Mammary epithelial cell (primary cell): ENCODE measurements at places on chromosomes 5 and 9. TPM values are rescaled to one million over a fixed set of nuclear protein-coding genes. Genes with fewer than 3 reads are reported as not detected.

DNA sequence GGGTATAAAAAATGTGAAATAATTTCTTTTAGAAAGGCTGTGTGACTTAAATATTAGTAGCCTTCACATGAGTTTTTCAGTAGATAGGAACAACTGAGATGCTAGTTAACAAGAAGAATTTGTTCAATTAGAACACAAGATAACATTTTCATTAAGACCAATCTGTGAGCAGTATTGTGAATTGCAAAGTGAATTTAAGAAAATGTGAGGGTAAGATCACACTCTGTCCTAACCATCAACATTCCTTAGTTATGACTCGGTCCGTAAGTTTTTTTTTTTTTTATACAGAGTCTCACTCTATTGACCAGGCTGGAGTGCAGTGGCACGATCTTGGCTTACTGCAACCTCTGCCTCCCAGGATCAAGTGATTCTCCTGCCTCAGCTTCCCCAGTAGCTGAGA, 180.2 kb upstream of the EGFLAM start:
- peak; percentile 6 for DNase-seq

GRCh38 chr9:133440874-133441273, 18.7 kb downstream of the ADAMTS13 start:
- no peak for DNase-seq

DNA sequence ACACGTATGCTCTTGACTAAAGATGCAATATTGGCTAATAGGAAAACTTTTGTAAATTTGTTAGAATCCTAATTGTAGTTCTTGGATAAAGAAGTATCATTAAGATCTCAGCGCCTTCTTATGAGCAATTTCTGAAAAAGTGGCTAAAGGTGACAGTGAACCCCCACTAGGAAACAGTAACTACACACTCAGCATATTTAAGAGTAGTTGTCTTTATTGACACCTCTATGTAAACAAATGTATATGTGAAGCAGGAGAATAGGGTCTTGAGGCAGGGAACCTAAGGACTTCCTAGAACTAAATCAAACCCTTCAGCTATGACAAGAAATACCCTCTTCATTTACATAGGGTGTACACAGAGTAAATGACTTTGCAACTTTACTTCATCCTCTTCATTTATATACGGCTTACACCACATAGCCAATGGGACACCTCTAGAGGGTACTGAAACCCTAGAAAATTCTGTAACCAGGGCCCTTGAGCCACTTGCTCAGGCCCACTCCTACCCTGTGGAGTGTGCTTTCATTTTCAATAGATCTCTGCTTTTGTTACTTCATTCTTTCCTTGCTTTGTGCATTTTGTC, 2.8 kb downstream of the NIPSNAP3A start:
- no peak for DNase-seq

- no peak for DNase-seq
These were observed 64.4 kb downstream of the PLCXD3 start for GRCh38 chr5:41445937-41446563.

DNA sequence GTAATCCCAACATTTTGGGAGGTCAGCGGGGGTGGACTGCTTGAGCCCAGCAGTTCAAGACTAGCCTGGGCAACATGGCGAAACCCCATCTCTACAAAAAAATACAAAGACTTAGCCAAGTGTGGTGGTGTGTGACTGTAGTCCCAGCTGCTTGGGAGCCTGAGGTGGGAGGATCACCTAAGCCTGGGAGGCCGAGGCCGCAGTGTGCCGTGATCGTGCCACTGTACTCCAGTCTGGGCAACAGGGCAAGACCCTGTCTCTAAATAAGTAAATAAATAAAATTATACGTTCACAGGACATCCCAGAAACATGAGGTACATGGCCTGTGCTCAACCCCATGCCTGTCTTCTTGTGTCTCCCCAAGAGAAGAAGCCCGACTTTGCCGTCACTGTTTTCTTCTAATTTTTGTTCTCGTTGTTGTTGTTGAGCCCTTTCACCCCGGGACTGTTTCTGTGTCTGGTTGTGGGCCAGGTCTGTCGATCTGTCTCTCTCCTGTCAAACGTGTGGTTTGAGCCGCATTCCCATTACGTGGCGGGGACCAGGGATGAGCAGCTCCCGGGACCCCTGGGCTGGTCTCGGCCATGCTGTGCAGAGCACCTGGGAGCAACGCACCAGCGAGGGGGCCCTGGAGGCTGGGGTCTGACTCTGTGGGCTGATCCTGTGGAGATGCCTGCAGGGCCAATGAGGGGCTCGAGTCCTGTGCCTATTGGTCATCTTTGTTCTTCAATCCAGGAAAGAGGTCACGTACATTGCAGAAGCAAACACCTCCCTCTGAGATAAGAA, 32.2 kb downstream of the NACC2 start:
- no peak for DNase-seq

DNA sequence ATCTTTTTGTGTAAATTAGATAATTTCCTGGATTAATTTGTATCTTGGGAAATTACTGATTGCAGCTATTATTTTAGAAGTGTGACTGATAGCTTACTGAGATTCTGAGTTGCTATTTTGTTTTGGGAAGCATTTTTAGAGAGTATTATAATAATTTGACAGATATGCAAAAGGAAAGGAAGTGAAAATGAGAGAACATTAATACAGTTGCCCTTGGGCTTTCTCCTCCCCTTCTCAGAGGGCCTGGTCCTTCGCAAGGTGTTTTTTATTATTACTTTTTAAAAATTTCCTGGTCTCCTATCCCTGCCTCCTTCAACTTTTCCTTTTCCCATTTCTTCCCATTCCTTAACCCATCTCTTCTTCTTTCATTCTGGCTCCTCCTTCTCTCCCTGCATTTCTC, 32.6 kb downstream of the UBAP1 start:
- no peak for DNase-seq

GRCh38 chr5:138095100-138095907, 11.5 kb downstream of the WNT8A start:
- no peak for DNase-seq

GRCh38 chr9:115590011-115590410, 472.1 kb upstream of the TNC start:
- peak; percentile 93 for DNase-seq

GRCh38 chr5:5039918-5040317, 100.2 kb upstream of the ADAMTS16 start:
- DNase-seq, result no peak

GRCh38 chr9:37801287-37801850, 772 bp downstream of the DCAF10 start:
- DNase-seq, result no peak

GRCh38 chr9:77488439-77489126, 159.5 kb downstream of the GNA14 start:
- no peak for DNase-seq

Gene IRX1
- total RNA-seq, result 23.1 and 29.8 TPM in 2 replicates

- peak; percentile 3 for DNase-seq
These were observed 27.0 kb downstream of the GRIN3A start for GRCh38 chr9:101711330-101711941.

GRCh38 chr9:37105234-37105633, 15.1 kb upstream of the ZCCHC7 start:
- no peak for DNase-seq

GRCh38 chr5:7396713-7397454, 946 bp downstream of the ADCY2 start:
- DNase-seq, result no peak

Gene DDX4
- not detected in 2 replicates for total RNA-seq

Gene KCNT1
- total RNA-seq, result not detected

Gene HRH2
- total RNA-seq, result not detected in 2 replicates

GRCh38 chr5:79936646-79937216, 54.3 kb downstream of the MTX3 start:
- peak; percentile 62 for DNase-seq

DNA sequence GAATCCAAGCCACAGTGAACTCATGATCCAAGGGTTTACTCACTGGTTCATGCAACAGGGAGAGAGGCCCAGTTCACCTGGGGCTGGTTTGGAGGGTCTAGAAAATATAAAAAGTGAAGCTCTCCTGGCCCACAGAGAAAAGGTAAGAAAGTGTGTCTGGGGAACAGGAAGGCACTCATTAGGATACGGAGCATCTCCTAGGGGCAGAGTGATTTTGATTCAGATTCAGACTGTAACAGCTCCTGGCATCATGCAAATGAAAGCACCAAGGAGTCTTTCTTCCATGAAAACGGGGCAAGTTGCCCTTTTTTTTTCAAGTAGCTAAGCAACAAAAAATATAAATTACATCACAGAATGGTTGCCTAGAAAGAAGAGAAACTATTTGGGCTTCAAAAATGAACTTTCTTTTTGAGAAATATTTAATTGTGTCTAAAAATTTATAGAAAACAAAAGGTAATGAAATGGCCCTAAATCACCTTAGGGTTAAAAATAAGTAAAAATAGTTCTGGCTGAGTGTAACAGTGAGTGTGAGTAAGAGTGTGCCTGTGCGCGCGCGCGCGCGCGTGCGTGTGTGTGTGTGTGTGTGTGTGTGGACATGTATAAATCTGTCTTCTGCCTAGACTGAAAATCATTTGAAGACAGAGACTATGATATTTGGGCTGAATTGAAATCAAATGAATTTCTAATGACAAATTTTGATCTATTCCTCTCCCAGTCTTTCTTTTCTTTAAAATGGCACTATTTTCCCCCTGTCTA, 177.8 kb upstream of the ZNF462 start:
- no peak for DNase-seq

Gene ADAMTS2
- total RNA-seq, result 0.33 TPM

GRCh38 chr5:100119903-100120302, 415.3 kb upstream of the FAM174A start:
- no peak for DNase-seq

- no peak for DNase-seq
These were observed 32.0 kb downstream of the SMIM15 start for GRCh38 chr5:61130289-61130688.

Gene FOXD4L6
- total RNA-seq, result 0.32 and 0.40 TPM in 2 replicates

Gene IL9
- not detected in 2 replicates for total RNA-seq

DNA sequence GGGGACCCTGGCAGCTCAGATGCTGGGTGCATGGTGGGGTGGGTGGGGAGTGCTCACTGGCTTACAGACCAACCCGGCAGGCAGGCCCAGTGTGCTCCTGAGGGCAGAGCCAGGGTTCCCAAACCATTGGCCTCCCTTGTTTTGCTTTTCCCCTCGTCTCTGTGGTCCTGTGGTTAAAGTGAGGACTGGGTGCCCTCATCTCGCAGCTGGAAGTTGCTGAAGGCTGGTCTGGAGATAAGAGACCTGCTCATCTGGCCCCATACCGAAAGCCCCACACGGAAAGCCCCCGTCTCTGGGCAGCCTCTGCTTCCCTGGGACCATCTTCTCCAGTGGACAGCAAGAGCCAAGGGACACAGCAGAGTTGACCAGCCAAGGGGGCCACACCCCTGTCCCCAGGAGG, 9.8 kb upstream of the NACC2 start:
- no peak for DNase-seq
